ENCODE measurements at places on chromosomes 3 and 15.

DNA sequence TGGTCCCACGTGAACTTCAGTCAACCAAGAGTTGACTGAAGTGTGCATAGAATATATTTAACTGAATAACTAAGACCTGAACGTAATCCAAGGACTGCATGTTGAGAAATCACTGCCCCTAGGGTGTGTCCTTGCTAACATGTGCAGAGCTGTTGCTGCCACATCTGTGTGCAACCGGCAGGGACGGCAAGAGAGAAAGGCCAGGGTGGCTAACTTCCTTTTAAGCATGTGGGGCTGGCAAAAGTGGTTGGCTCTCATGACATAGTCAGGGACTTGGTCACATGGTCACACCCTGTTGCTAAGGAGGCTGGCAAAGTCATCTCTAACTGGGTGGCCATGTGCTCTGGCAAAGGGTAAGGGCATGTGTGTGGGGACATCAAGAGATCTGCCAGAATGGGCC, 52.4 kb downstream of the GASK1A start:
- no peak for DNase-seq

- DNase-seq = no peak
Measured at GRCh38 chr15:38705436-38706219, 141.0 kb upstream of the RASGRP1 start.

DNA sequence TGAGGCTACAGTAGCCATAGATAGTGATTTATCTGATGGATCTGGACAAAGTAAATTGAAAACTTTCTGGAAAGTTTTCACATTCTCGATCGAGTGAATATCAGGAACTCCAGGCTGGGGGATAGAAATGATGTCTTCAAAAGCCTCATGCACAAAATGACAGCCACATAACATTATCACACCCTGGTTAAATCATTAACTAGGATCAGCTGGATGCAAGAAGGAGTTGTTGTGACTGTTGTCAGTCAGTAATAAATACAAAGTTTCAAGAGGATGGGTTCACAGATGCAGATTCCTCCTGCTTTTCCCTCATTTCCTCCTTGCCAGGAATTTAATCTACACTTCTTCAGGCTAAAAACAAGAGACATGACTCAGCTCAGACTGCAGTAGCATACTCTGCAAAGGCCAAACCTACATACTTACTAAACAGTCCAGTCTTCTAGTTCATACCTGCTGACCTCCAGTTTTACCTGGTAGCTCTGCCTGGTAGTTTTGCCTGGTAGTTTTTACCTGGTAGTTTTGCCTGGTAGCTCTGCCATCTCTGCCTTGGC, 40.9 kb downstream of the C2CD4A start:
- no peak for DNase-seq

- no peak for DNase-seq
Measured at GRCh38 chr15:66849746-66850077, 147.7 kb downstream of the SMAD6 start.

GRCh38 chr3:176208915-176209314, 988.4 kb downstream of the TBL1XR1 start:
- DNase-seq = no peak

DNA sequence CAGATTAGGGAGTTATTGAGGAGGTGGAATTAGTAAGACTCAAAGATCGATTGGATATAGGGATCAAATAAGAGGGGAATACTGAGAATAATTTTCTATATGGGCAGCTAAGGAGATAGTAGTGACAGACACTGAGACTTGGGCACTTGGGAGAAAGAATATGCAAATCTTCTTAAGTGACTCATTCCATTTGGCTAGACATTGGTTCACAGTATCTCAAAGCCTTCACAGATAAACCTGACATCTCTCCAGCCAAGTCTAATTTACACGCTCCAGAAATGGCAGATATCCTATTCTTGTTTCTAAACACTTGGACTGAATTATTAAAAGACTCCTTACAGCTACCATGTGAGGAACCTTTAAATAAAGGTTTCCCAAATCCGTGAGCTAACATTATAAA, 104.6 kb upstream of the ADAMTS9 start:
- DNase-seq = no peak

DNA sequence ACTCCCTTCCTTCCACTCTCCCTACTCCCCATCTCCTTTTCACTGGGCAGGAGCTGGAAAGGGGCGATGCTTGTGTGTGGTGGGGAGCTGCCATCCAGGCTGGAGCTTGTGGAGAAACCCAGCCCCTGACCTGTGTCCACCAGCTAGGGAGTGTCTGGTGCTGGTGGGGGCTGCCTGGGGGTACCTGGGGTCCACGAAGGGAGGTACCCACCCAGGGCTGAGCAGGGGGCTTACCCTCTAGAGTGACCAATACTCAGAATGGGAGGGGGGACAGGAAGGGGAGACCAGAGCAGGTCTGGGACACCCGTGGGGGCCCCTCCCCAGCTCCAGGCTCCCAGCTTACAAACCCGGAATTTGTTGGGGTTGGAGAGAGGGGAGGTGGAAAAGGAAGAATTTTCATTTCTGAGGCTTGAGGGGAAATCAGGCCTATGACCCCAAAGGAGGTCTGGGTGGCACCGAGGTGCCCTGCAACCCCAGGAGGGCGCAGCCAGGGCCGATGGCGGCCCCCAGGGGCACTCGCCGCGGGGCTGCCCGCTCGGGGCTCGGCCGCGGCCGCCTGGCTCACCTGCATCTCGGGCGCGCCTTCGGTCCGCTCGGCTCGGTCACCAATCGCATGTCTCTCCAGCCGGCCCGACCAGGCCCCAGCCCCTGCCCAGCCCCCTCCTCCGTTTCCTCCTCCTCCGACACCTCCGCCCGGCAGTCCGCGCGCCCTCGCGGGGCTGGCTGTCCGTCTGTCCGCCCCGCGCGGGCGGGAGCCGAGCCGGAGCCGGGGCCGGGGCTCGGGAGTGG, 773 bp downstream of the LINGO1 start:
- no peak for DNase-seq

DNA sequence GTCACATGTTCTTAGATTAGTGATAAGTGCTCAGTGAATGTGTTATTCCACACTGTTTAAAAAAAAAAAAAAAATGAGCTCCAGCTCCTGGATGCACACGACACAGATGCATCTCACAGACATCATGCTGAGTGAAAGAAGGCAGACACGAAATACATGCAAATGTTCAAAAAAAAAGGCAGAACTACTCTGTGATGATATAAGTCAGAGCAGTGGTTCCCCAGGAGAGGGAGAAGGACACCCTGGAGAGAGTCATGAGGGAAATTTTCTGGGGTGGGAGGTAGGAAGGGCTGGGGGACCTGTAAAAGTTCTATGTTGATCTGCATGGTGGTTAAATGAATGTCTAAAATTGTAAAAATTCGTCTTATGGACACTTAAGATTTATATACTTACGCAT, 4.3 kb downstream of the CSRNP1 start:
- no peak for DNase-seq

DNA sequence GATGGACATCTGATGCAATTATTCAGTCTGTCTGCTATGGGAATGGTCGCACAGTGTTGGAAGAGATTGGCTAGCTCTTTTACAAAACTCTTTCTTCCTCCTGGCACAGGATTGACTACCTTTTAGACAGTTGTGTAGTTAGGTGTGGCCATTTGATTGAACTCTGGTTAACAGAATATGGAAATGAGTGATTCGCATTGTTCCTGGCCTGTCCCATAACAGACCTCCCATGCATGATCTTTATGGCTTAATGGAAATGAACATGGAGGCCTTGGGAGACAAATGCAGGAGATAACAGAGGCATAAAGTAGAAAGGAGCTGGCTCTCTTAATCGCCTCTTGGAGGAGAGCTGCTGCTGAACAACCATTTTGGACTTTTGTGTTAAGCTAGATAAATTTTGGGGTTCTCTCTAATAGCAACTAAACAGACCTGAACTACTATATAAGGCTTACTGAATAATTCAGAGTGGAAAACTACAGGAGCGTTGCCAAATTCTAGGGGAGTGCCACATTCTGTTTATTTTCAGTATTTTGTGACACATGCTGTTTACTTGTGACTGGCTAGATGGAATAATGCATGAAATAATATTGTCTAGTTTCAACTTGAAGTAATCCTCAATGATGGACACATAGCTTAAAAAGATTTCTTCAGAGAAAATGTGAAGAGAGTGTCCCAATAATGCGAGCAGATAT, 357.7 kb upstream of the SGO1 start:
- no peak for DNase-seq

- DNase-seq = no peak
Measured at GRCh38 chr15:90681480-90681879, 35.7 kb upstream of the BLM start.

DNA sequence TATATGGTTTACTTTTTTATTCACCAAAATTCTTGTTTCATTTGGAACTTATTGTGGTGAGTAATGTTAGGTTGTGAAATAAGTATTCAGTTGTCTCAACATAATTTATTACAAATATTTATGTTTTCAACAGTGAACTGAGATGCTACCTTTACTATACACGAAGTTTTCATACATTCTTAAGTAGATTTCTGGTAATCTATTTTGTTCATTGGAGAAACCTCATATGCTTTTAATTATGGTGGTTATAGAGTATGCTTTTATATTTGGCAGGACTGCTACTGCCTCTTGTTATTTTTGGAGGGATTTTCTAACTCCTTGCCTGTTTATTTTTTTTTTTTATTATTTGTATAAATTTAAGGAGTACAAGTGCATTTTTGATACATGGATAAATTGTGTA, 253.1 kb downstream of the NLGN1 start:
- no peak for DNase-seq

- no peak for DNase-seq
Measured at GRCh38 chr3:158012901-158013300, 93.3 kb downstream of the SHOX2 start.

DNA sequence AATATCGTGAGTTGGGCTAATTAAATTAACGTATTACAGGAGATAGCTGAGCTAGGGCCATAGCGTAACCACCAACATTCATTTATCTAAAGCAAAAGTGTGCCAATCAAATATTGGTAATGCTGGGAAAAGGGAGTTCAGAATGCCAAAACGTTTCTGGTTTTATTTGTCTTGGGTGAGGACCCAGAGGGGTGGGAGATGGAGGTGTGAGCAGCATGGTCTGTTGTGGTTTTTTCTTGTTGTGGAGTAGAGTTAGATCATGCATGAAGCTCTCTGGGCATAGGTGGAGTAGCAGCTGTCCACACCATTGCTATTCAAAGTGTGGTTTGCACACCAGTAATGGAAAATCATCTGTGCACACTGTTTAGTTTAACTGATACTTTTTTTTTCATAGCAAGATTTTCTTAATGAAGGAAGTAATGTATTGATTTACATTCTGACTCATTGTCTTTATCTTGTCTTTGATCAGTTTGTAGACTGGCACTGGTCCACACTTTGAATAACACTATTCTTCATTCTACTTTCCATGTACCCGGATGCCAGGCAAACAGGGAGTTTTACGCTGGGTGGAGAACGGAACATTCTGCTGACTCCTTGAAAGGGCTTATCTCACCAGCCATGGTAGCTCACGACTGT, 50.8 kb upstream of the CRTC3 start:
- DNase-seq = no peak

DNA sequence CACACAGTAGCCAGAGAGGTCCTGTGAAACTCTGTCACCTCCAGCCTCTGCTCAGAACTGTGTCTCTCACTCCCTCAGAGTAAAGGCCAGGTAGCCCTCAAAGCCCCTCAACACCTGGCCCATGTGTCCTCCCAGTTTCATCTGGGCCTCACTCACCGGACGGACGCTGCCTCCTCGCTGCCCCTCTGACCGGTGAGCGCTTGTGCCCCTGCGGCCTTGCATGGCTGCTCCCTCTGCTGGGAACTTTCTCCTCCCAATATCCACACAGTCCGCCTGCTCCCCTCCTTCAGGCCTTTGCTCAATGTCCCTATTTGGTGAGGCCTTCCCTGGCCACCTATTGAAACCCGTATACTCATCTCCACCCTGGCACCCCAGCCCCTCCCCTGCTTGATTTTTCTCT, 36.8 kb upstream of the TRH start:
- DNase-seq = no peak

GRCh38 chr15:74400313-74400860, 32.9 kb upstream of the CYP11A1 start:
- no peak for DNase-seq

GRCh38 chr3:183816681-183817510, 8.5 kb downstream of the MAP6D1 start:
- no peak for DNase-seq

- DNase-seq = no peak
Measured at GRCh38 chr3:43765521-43765971, 74.8 kb downstream of the ABHD5 start.

GRCh38 chr3:67384760-67385397, 269.5 kb downstream of the SUCLG2 start:
- no peak for DNase-seq

- no peak for DNase-seq
Measured at GRCh38 chr3:24828011-24828410, 333.4 kb upstream of the THRB start.

- no peak for DNase-seq
Measured at GRCh38 chr15:58077427-58077826, 11.9 kb upstream of the ALDH1A2 start.

DNA sequence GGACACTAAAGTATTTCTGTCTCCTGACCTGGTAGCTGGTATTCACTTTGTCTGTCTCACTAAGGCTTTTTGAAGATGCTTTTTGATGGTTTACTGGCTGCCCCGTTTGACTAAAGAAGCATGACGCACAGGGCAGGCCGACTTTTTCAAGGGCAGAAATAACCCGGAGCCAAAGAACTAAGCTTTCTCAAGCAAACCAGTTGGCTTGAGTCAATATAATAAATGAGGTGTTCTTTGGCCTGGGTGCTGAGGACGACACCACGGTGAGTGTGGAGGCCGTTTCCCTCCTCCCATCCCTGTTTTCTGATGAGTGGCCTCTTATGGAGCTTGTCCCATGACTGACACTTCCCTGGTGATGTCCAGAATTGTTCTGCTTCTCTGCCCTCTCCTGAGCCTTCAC, 220.9 kb downstream of the ITPR1 start:
- no peak for DNase-seq

DNA sequence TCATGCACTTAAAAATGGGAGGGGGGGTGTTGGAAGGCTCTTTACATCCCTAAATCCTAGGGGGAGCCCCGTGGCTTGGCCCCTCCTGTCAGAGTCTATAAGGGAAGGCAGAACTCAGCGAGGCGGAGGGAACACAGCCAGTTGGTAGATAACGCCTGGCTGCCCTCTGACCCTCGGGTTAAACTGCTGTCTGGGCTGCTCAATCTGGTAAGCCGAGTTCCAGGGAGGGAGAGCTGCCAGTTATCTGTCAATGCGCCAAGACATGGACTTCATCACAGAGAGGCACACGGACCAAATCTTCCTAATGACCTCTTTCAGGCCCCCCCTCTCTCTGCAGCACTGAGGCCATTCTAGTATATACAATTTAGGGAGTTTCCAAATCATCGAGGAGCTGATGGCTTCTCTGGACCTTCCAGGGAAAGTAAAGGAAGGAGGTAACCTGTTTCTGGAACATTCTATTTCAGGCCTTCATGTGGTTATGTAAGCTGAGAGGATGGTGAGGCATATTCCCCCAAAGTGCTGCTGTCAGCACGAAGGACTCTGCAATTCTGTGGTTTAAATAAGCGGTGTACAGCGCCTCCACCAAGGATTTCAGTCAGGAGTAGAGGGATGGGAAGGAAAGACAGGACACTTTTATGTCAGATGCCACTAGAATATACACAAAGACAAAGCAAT, 349.0 kb downstream of the MCTP2 start:
- no peak for DNase-seq

- DNase-seq = no peak
Measured at GRCh38 chr15:63803106-63803886, 30.5 kb downstream of the HERC1 start.
